ENCODE measurements at places on chromosomes 2 and 18.

GRCh38 chr2:72098935-72099334 is 48.7 kb downstream of the CYP26B1 start:
- DNase-seq = no peak

GRCh38 chr2:192030289-192030688 is 164.4 kb downstream of the TMEFF2 start:
- DNase-seq = no peak

DNA sequence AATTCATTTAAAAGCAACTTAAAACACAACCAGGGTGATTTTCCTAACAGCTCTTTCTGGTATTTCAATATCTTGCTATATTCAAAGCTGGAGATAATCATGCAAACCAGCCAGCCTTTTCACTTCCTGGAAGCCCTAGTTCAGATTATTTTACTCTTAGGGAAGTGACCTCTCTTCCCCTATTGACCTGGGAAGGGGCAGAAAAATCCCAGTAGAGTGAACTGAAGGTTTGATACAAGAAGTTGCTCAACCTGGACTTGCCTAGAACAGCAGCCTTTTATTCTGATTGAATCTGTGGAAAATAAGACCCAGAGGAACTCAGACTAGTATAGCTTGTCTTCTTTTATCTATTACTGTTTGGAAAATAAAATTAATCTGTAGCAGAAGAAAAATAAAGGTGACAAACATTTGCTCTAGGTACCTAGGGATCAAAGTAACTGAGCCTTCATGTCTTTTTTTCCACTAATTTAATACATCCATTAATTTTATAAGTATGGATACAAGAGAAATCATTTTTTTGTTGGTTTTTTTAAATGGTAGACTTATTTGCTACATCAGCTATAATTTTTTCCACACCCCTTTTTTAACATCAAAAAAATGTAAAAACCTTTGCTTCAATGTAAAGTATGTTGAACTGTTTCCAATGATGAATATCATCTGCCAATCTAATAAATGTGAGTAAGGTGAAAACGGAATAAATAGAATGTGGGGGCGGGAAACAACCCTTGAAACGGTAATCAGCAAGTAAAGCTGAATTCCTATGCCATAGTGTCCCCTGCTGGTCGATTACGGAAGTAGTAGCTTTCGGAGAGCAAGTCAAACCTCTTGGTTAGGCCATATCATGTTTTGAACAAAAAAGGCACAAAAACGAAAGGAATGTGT is 629.9 kb downstream of the NRXN1 start:
- DNase-seq = no peak

- no peak for DNase-seq
Measured at GRCh38 chr2:55581435-55581834, 36.0 kb downstream of the PPP4R3B start.

- no peak for DNase-seq
Measured at GRCh38 chr2:10410001-10410822, 37.9 kb downstream of the ODC1 start.

DNA sequence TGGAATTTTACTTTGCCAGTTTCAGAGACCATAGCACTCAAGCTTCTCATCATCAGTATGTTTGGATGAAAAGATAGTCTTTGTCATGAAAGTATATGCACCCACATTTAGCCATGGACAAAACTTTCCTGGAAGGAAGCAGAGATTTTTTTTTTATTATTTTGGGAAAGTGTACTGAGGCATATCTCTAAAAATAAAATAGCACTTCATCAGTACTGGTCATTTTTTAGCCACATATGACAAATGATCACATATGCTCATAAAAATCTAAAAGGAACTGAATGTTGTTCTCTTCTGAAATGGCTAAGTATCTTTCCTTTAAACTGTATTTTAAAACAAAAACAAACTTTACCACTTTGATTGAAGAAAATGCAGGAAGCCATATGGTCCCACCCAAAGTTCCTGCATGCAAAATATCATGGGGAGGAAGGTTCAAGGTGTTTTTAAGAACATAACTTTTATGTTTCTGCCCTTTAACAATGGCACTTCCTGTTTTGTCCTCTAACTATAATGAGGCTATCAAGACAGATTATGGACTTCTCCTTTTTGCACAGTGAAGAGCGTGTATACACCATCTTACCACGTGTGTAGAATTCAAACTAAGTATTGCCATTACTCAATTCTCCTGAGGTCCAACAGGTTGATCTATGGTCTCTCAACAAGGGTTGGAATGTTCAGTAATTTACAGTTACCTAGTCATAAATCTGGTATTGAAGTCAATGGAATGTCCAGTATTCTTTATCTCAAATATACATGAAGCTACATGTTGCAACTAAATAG is 77.1 kb upstream of the SLC39A10 start:
- DNase-seq = peak; percentile 8

GRCh38 chr2:221268631-221269030 is 303.5 kb downstream of the EPHA4 start:
- no peak for DNase-seq

DNA sequence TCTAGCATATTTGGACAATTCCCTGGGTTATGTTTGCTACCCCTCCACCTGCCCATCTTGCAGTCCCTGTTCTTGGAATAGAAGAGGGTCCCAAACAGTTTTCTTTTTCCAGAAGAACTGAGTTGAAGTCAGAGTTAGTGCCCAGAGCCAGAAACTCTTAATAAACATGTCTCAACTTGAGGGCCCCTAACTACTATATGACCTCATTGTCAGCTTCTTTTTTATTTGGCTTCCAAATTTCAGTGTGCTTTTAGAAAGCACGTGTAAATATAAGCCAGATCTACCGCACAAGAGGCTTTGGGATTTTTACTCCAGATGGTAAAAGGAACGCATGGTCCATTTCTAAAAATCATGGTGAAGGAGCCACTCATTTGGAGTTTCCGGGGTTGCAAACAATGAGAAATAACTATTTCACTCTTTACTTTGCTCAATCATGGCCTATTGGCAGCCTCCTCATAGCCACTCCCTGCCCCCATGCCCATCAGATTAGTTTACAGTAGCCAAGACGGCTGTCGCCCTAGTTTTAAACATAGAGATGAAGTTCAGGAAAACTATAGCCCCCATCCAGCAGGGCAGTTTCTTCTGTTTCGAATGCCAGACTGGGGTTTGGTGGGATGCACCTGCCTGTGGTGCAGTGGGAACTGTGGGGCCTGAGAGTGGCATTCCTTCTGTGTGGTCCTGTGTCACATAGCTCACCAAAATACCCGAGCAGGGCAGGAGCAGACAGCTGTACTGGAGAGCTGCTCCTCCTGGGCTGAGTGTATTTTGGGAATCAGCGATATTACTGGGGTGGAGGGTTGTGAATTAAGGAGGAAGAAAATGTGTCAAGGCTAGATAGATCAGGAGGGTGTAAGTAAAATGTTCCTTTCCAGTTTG is 1.7 kb downstream of the MAPRE3 start:
- DNase-seq = no peak

DNA sequence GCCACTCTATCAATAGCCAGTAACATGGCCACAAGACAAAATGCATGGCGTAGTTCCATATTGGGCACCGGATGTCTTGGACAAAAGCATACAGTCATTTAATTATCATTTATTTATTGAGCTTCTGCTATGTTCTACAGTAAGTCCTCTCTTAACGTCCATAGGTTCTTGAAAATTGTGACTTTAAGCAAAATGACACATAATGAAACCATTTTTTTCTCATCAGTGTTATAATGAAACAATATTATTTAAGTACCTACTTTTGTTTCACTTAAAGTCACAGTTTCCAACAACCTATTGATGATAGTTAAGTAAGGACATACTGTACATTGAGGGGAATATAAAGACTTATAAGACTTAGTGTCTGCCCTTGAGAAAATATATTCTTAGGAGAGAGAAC is 84.9 kb downstream of the XRCC5 start:
- no peak for DNase-seq

DNA sequence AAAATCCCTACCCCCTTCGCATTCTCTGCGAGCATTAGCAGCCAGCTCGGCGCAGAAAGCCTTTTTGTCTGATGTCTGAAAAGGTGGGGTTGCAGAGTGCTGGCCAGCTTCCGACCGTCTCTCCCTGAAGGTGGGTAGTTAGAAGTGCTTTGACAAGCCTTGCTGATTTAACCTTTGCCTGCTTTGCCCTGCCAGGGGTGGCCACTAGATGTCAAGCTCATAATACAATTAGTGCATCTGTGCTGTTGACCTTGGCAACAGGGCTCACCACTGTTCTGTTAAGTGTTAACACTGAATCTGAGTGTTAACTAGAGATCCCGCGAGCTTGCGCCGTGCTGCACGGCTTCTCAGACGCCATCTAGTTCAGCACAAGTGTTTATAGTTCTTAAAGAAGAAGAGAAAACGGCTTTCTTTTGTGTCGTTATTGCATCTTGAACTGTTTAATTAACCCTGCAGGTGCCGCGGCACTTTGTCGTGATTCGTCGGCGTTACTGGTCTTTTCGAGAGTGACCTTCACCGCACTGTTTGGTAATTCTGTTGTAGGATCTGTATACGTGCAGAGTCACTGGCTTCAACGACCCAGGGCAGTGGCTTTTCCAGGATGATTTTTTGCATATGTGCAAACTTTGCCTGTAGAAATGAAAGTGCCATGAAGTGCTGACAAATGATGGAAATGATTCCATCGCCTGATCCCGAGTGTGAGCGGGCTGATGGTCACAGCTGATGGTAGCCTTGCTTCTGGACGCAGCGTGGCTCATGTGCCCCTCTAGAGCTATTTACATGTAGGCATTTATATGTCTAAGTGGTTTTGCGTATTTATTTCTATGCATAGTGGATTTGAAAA is 5.5 kb downstream of the SALL3 start:
- no peak for DNase-seq

DNA sequence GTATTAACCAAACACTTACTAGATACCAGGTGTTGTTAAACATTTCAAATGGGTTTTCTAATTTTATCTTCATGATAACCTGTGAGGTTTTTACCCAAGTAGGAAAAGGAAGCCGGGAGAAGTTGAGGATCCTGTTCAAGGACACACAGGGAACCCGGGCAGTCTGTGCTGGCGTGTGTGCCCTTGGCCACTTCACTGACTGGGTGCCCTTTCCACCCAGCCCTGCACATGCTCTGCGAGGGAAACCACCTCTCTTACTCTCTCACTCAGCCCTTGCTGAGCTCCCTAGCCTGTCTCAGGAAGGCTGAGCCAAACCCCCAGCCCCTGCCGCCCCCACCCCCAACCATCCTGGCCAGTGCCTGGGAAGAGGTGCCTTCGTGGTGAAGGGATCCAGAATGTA is 51.8 kb downstream of the TEX44 start:
- no peak for DNase-seq

- no peak for DNase-seq
Measured at GRCh38 chr18:46393230-46393629, 263.8 kb downstream of the LOXHD1 start.

- DNase-seq = no peak
Measured at GRCh38 chr18:22683196-22683676, 249.9 kb upstream of the RBBP8 start.

Measured in CD4-positive, alpha-beta T cell treated with Interleukin-6 at 100 ng/mL for 8 hours (primary cell).